ENCODE measurements at places on chromosomes 5 and 9.
A peak's percentile ranks its signal among the peaks of the same experiment; 100 is the strongest.

DNA sequence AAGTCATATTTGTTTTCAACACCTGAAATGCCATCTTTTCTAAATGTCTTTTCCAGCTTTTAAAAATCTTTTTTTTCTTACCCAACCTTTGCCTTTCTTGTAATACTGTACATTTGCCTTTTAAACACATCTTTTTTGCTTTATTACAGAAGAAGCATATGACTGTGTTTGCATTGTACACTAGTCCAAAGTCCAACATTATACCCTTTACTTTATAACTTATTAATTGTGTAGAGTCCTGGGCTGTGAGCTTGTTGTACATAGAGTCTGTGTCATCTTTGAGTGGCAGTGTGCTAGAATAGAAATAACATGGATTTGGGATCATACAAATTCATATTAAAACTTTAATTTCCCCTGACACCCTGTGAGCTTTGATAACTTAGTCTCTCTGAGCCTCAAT is 23.7 kb downstream of the CWC27 start:
- DNase-seq: no peak

DNA sequence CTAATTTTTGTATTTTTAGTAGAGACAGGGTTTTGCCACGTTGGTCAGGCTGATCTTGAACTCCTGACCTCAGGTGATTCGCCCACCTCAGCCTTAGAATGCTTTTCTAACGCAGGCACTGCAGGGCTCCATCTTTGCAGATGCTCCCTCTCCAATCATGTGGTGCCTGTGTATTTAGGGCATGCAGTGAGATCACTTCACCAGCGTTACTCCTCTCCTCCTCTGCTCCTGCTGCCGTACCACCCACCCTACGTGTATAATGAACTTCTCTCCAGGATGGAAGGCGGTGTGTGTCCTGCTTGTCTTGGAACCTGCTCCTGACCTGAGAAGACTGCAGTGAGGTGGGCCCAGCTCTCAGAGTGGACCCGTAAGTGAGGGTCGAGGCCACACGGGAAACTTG is 13.6 kb upstream of the CFAP157 start:
- DNase-seq: no peak

DNA sequence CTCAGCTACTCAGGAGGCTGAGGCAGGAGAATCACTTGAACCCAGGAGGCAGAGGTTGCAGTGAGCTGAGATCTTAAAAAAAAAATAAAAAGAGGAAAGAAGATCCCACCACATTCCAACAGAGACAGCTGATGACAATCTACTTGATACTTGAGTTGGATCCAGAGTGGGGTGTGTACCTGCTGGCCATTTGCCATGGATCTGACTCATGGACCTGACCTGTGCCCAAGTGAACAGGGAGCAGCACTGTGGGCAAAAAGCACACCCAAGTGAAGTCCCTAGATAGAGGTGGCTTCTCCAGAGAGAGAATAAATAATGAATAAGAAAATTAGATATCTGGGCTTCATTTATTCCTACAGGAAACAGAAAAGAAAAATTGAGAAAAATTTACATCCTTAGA is 81.2 kb upstream of the MIER3 start:
- DNase-seq: peak; percentile 22

GRCh38 chr5:149289301-149289700 is 17.6 kb downstream of the AFAP1L1 start:
- no peak for DNase-seq

DNA sequence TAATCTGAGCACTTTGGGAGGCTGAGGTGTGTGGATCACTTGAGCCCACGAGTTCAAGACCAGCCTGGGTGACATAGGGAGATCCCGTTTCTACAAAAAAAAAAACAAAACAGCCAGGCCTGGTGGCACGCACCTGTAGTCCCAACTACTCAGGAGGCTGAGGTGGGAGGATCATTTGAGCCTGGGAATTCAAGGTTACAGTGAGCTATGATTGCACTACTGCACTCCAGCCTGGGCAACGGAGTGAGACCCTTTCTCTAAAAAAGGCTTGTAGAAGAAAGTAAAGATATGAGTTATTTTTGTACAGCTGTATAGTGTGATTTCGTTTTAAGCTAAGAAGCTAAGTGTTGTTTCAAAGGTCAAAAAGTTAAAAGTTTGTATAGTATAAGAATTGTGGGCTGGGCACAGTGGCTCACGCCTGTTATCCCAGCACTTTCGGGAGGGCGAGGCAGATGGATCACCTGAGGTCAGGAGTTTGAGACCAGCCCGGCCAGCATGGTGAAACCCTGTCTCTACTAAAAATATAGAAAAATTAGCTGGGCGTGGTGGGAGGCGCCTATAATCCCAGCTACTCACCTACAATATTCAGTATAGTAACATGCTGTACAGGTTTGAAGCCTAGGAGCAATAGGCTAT is 18.8 kb downstream of the UBE2R2 start:
- no peak for DNase-seq

DNA sequence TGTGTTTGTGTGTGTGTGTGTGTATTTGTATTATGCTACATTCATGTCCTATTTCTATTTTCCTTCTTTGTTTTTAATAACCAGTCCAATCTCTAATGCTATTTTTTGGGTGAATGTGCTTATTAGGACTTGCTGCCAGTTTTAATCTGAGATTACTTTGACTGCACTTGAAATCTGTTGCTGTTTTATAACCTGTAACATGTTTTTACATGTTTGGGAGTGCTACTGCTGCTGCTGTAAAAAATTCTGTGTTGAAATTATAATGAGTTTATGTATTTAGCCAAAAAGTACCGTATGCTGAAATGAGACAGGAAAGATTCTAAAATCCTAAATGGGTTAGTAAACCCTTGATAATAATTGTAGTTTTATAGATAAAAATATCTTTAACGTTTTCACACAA is 104.7 kb upstream of the SSBP2 start:
- no peak for DNase-seq

DNA sequence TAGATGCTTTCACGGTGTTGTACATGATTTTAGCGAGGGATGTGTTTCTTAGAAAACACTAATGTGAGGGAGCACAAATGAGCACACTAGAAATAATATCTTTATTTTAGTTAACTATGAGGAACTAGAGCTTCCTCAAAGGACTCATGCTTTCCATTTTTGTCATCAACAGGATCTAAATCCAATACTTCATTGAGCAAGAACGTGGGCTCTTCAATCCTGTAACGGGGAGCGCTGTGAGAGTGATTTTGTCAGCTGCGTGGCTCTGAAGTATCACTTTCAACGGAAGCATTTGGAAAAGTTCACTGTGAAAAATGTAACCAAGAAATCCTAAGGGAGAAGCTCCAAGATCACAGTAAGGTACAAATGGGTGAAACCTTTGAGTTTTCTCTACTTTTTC is 93.2 kb downstream of the LIX1 start:
- no peak for DNase-seq

- DNase-seq: peak; percentile 63
These were observed 105.6 kb upstream of the PCA3 start for GRCh38 chr9:76658510-76659231.

- peak; percentile 39 for DNase-seq
These were observed 703.5 kb upstream of the WWC1 start for GRCh38 chr5:167587772-167588437.

- DNase-seq: peak; percentile 93
These were observed 655.2 kb upstream of the RIOK2 start for GRCh38 chr5:97838214-97838613.

DNA sequence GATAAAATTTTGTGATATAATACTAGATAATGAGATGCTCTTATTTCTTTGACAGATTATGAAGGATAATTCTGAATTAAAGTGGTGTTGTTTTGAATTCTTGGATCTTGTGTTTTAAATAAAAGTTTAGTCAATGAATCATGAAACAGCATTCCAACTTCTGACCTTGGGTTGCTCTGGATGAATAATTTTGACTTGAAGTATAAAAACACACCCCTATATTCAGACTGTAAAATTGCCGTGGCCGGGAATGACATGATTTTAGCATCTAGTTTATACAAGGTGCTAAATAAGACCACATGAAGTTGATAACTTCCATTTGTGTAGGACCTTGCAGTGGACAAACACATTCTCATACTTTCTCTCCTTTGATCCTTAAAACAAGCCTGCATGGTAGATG is 67.2 kb upstream of the DAP start:
- peak; percentile 24 for DNase-seq

- no peak for DNase-seq
These were observed 206.2 kb downstream of the NDUFS4 start for GRCh38 chr5:53766673-53767072.

GRCh38 chr5:135737701-135738563 is 96.5 kb upstream of the SLC25A48 start:
- no peak for DNase-seq

- no peak for DNase-seq
These were observed 65.2 kb upstream of the RNF130 start for GRCh38 chr5:180136630-180137381.

GRCh38 chr9:112005939-112006338 is 109.3 kb downstream of the UGCG start:
- no peak for DNase-seq

DNA sequence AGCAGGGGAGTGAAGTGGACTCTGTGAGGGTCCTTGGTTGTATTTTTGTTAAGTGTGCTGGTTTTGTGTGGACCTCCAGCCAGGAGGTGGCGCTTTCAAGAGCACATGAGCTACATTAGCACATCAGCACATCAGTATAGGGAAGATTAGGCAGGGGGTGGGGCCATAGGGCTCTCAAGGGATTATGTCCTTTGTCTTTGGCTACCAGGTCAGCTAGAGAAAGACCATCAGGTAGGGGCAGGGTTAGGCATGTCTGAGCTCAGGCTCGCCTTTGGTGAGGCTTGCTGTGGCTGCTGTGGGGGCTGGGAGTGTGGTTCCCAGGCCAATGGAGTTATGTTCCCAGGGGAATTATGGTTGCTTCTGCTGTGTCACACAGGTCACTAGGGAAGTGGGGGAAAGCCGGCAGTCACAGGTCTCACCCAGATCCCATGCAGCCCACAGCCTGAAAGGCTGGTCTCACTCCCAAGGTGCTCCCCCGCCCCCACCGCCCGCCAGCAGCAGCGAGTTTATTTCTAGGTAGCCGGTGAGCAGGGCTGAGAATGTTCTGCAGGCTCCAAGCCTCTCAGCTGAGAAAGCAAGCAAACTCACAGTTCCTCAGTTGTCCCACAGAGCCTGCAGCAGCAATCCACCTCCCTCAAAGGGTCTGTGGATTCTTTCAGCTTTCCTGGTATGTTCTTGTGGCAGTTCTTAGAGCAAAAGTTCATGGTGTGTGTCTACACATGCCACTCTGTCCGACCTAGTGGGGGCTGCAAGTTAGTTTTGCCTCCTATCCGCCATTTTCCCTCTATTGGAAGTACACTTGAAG is 13.7 kb downstream of the OR1J1 start:
- peak; percentile 73 for DNase-seq

GRCh38 chr9:127575875-127576778 is 36.0 kb upstream of the STXBP1 start:
- no peak for DNase-seq

GRCh38 chr5:117701062-117701461 is 1126.4 kb upstream of the SEMA6A start:
- no peak for DNase-seq

DNA sequence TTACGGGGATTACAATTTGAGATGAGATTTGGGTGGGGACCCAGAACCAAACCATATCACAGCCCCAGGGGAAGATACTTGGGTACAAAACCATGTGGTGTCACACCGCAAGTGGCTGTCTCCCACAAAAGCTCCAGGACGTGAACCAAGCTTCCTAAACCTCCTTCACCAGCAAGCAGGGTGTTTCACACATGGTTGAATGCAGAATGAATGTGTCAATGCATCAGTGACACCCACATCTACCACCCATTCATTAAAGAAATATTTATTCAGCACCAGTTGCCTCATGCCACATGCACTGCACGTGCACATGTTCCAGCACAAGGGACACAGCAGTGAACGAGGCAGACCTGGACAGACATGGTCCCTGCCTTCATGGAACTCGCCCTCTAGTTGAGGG is 70.9 kb upstream of the SPOCK1 start:
- no peak for DNase-seq

GRCh38 chr5:139374909-139375308 is 8.2 kb downstream of the SLC23A1 start:
- DNase-seq: no peak

- DNase-seq: peak; percentile 95
These were observed 17.3 kb upstream of the ANKRD18B start for GRCh38 chr9:33506626-33507370.

GRCh38 chr5:14452685-14453454 is 128.7 kb upstream of the OTULINL start:
- DNase-seq: no peak

DNA sequence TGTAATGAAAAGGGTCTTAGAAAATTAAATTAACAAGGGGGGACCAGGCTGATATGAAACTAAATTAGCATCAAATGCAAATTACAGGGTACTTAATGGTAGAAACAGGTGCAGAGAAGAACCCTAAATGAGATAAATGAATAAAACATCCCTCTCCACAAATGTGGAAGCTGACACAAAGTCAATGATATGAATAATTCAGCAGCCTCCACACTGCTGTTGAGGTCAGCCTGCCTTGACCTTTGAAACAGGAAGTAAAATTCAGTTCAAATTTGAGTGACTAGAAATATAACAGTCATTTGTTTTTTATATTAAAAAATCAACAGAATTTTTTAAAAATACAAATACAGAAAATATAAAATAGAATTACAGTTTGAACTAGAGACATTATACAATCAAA is 40.0 kb downstream of the EBF1 start:
- DNase-seq: no peak

DNA sequence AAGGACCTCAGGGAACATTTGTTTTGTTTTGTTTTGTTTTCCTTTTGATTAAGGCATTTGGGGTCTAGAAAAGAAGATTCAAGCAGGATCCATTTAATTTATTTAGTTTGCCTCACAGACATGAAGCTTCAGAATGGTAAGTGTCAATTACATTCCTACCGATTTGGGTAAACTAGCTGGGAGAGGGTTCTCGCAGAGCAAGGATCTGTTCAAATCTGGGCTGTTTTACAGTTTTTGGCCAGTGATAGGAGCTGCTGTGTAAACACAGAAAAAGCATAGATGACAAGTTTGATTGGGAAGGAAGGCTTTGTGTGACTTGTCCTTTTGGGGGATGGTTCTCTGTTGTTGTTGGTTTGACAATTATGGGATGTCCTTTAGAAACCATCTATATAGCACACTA is 470.3 kb upstream of the WWC1 start:
- no peak for DNase-seq

GRCh38 chr9:95266649-95267048 is 50.9 kb downstream of the FANCC start:
- DNase-seq: no peak

DNA sequence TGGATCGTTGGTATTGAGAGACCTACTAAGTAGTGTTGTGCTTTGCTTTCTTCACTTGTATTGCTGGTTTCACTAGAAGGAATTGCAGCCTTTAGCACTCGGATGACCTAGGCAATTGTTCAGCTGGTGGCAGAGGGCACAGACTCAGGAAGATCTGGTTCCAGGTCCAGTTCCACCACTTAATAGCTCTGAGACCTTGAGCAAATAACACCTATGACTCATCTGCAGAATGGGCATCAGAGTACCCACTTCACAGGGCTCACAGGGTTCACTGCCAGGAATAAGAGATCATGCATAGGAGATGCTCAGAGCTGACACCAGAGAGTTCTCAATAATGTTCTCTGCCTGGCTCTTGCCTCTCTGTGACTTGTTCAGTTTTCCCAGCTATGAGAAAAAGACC is 133.6 kb downstream of the SIL1 start:
- no peak for DNase-seq

GRCh38 chr5:56412601-56413379 is 179.7 kb upstream of the ANKRD55 start:
- no peak for DNase-seq
